HFFc6 (cell line): ENCODE measurements at places on chromosomes 5 and 9. TPM values are rescaled to one million over a fixed set of nuclear protein-coding genes. Genes with fewer than 3 reads are reported as not detected.

Gene NDUFB6
- total RNA-seq = 69.7 to 73.0 TPM (median 70.5 TPM) in 3 replicates

Gene HSPA5
- 482 to 619 TPM (median 499 TPM) in 3 replicates for total RNA-seq

GRCh38 chr5:176535101-176535663 is 2.0 kb downstream of the RNF44 start:
- peak overlapping the region; percentile 95 for H3K4me3 ChIP-seq
- peaks cover 43% of the 10 kb centered on the region for H3K4me1 ChIP-seq
- H3K36me3 ChIP-seq = no peaks in the 10 kb centered on the region
- no peaks in the 10 kb centered on the region; the same call in 1 of the 2 replicates for H3K27me3 ChIP-seq
- peak overlapping the region; percentile 98; the same call in 1 of the 2 replicates for H3K27ac ChIP-seq

DNA sequence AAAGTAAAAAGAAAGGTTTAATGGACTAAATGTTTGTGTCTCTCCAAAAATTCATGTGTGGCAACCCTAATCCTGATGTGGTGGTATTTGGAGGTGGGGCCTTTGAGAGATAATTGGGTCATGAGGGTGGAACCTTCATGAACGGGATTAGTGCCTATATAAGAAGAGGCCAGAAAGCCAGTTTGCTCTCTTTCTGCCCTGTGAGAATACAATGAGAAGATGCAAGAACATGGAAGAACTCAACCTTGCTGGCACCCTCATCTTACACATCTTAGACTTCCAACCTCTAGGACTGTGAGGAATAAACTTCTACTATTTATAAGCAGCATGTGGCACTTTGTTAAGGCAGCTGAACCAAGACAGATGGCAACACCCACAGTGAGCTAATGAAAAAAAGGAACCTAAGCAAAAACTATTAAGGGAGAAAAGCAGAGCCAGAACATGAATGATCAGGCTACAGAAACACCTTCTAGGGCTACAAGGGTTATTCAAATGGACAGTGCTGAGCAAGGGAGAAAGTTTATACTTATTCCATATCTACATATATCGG is 159.5 kb downstream of the PLK2 start:
- H3K27ac ChIP-seq = no peak overlapping the region
- no peak for DNase-seq
- no peaks in the 10 kb centered on the region for H3K36me3 ChIP-seq
- no peaks in the 10 kb centered on the region; the same call in 1 of the 2 replicates for H3K27me3 ChIP-seq

Gene TRIM36
- total RNA-seq = 0.24 to 0.55 TPM (median 0.43 TPM) in 3 replicates

Gene GABBR2
- 3.4 to 8.1 TPM (median 5.1 TPM) in 3 replicates for total RNA-seq

DNA sequence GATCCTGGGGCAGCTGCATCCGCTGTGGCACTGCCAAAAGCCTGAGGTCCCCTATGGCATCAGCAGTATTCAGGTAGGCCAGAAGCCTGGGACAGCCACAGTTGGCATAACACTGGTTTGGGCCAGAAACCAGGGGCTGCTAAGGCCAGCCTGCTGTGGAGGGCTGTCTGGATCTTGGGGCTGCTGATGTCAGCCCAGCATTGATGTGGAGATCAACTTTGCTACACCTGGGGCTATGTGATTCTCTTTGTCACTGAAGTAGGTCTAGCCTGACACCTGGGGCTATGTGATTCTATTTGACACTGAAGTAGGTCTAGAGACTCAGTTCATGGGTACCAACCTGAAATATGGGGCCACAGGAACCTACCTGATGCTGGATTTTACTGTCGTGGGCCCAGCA is 411.5 kb downstream of the RASEF start:
- no peak overlapping the region for H3K4me3 ChIP-seq
- no peaks in the 10 kb centered on the region for H3K27me3 ChIP-seq
- H3K4me1 ChIP-seq = no peaks in the 10 kb centered on the region
- H3K27ac ChIP-seq = no peak overlapping the region
- H3K36me3 ChIP-seq = no peaks in the 10 kb centered on the region

Gene KCTD16
- 1.9 to 3.6 TPM (median 2.1 TPM) in 3 replicates for total RNA-seq

Gene ADAMTS19
- total RNA-seq = not detected in 3 replicates

DNA sequence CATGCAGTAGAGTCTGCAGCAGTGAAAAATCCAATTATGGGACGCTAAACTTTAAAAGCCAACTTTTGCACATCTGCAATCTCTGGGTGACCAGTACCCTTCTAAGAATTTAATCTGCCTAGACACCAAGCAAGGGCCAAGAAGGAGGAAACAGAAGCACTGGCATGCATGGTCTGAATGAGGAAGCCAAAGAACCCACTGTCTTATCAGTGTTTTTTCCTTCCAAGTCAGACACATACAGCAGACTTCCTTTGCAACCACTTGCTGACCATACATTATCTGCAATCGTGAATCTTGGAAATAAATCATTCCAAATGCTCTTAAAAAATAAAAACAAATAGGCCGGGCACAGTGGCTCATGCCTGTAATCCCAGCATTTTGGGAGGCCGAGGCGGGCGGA is 65.9 kb downstream of the DEPDC1B start:
- peaks cover 21% of the 10 kb centered on the region for H3K4me1 ChIP-seq
- no peak overlapping the region for H3K27ac ChIP-seq

- DNase-seq = no peak
- no peak overlapping the region; the same call in 1 of the 2 replicates for H3K4me3 ChIP-seq
- H3K4me1 ChIP-seq = peaks cover 8% of the 10 kb centered on the region
- no peak overlapping the region for H3K27ac ChIP-seq
- H3K36me3 ChIP-seq = no peaks in the 10 kb centered on the region
Observed at GRCh38 chr9:68950188-68950587, 63.7 kb downstream of the PRKACG start.

GRCh38 chr5:169287529-169287928 is 13.4 kb downstream of the SLIT3 start:
- no peak for DNase-seq
- no peak overlapping the region for H3K27ac ChIP-seq
- peaks cover 14% of the 10 kb centered on the region for H3K27me3 ChIP-seq
- no peak overlapping the region for H3K4me3 ChIP-seq

Gene PCDHGA6
- total RNA-seq = 1.8 to 2.7 TPM (median 2.5 TPM) in 3 replicates

Gene CDH18
- total RNA-seq = 0.38 to 0.66 TPM in 2 of 3 replicates, not detected in the other

DNA sequence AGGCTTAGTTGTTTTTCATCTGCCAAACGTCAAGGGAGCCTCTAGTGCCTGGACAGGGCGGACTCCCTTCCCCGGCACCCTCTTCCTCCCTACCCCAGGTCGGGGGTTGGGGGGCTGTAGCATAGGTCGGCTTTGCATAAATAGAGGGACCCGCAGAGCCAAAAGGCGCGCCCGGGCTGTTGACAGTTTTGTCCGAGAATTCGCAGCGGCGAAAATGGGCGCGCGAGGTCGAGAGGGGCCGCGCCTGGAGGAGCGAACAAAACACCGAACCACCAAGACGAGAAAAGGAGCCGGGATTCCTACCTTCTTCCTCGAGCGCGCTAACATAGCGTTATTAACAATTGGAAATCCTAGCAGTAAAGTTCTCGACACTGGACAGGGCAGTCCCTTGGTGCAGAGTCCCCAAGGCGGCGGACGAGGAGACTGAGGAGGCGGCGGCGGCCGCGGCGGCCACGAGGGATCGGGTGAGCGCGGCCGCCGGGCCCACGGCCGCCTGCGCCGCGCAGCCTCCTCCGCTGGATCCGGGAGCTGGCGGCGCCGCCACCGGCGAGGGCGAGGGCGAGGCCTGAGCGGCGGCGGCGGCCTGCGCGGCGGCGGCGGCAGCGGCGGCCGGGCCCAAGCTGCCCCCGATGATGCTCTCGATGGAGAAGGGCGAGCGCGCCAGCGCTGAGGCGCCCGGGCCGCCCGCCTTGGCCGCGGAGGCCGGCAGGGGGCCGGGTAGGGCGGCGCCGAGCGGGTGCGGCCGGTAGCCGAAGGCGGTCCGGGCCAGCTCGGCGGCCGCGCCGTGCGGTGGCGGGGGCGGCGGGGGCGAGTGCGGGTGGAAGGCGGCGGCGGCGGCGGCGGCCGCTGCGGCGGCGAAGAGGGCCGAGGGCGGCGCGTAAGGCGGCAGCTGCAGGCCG is 1.7 kb downstream of the FOXD1 start:
- peak overlapping the region; percentile 94 for H3K4me3 ChIP-seq
- no peaks in the 10 kb centered on the region; the same call in 1 of the 2 replicates for H3K27me3 ChIP-seq
- H3K4me1 ChIP-seq = peaks cover 56% of the 10 kb centered on the region

GRCh38 chr5:88673253-88674105 is 209.5 kb downstream of the MEF2C start:
- no peak overlapping the region for H3K27ac ChIP-seq
- DNase-seq = no peak
- H3K36me3 ChIP-seq = no peaks in the 10 kb centered on the region

- H3K27ac ChIP-seq = no peak overlapping the region
- no peak overlapping the region for H3K4me3 ChIP-seq
- no peak for DNase-seq
- no peaks in the 10 kb centered on the region for H3K4me1 ChIP-seq
- H3K27me3 ChIP-seq = peaks cover 16% of the 10 kb centered on the region; the same call in 1 of the 2 replicates
Observed at GRCh38 chr5:133938929-133939328, 29.5 kb downstream of the C5orf15 start.

Gene DMGDH
- total RNA-seq = 0.53 TPM in 1 of 3 replicates, not detected in the others

DNA sequence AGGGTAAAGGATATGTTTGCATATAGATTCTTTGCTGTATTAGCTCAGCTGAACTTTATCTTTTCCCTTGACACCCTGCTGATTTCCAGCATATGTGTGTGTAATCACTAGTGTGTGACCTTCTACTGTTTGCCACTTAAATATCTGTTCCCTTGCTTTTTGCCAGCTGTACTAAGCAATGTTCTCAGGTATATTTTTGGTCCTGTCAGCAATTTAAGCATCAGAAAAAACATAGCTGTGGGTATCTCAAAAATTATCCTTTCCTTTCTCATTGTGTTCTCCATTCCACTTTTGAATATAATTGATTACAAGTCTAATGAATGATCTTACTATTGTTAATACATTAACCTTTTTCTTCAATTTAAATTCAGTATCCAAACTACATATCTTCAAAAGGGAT is 59.2 kb upstream of the CDH10 start:
- no peak overlapping the region for H3K4me3 ChIP-seq
- no peaks in the 10 kb centered on the region for H3K27me3 ChIP-seq
- no peak overlapping the region for H3K27ac ChIP-seq
- DNase-seq = no peak
- no peaks in the 10 kb centered on the region for H3K4me1 ChIP-seq

GRCh38 chr5:76657091-76657490 is 33.9 kb upstream of the F2RL2 start:
- no peak overlapping the region for H3K27ac ChIP-seq
- H3K4me3 ChIP-seq = no peak overlapping the region
- DNase-seq = no peak
- peaks cover 23% of the 10 kb centered on the region for H3K4me1 ChIP-seq

DNA sequence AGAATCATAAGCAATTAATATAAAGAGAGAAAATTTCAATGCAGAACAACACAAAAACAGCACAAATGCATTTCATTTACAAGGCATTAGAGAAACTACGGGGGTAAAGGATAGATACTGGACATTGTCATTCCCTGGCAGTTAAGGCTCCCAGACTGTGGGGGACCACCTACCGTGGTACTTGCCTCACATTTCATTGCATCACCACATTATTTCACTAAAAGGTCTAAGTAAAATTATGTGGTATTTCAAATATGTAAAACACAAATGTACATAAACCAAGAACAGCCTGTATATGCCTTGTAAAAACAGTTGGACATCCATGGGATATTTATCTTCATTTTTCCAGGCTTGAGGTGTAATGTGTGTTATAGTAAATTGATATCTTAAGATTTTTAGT is 571.2 kb upstream of the ZNF462 start:
- H3K27me3 ChIP-seq = no peaks in the 10 kb centered on the region
- H3K36me3 ChIP-seq = no peaks in the 10 kb centered on the region

- no peak for DNase-seq
- H3K36me3 ChIP-seq = peaks cover 12% of the 10 kb centered on the region
- H3K4me3 ChIP-seq = peak overlapping the region; percentile 93
- peak overlapping the region; percentile 97 for H3K27ac ChIP-seq
- no peaks in the 10 kb centered on the region for H3K27me3 ChIP-seq
Observed at GRCh38 chr9:128370367-128370751, 815 bp upstream of the URM1 start.

DNA sequence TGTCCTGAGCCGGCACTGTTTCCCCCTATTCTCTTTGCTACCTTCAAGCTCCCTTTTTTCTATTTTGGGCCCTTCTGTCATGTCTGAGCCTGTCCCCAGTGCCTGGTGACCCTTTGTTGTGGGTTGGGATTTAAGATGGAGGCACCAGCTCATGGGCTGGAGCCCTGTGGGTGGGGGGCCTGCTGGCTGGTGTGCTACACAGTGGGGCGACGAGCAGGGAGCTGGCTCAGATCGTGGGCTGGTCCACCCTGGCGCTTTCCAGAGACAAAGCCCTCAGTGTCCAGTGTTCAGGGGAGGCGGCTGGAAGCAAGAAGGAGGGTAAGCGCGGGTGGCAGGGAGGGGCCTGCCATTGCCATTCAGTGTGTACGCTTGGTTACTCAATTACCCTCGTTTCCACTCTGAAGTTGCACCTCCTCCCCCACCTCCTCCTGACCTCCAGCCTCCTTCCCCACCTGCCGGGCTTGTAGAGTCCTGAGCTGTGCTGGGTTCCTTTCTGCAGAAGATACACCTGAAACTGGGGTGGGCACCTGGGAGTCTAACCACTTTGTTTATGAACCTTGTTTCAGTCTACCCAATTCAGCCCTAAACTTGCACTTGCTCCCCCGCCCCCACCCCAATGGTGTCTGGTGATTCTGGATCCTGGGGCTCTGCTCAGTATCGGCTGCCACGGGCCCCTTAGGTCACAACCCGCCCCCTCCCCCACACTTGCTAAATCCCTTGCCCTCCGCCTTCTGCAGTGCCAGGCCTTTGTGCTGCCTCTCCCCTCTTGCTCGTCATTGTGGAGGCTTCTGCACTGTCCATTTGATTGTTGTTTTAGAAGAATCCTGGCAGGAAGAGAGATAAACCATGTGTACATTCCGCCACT is 49.9 kb downstream of the MVB12B start:
- peak overlapping the region; percentile 37; the same call in 1 of the 2 replicates for H3K4me3 ChIP-seq
- H3K27me3 ChIP-seq = no peaks in the 10 kb centered on the region; the same call in 1 of the 2 replicates
- H3K27ac ChIP-seq = peak overlapping the region; percentile 69; the same call in 1 of the 2 replicates
- H3K36me3 ChIP-seq = no peaks in the 10 kb centered on the region
- peaks cover 55% of the 10 kb centered on the region for H3K4me1 ChIP-seq
- no peak for DNase-seq
